ENCODE measurements at places on chromosomes 4 and X.

GRCh38 chr4:25417014-25417413 lies 40.0 kb downstream of the ANAPC4 start:
- DNase-seq: no peak

GRCh38 chr4:152990471-152991131 lies 54.5 kb downstream of the FHDC1 start:
- no peak for DNase-seq

DNA sequence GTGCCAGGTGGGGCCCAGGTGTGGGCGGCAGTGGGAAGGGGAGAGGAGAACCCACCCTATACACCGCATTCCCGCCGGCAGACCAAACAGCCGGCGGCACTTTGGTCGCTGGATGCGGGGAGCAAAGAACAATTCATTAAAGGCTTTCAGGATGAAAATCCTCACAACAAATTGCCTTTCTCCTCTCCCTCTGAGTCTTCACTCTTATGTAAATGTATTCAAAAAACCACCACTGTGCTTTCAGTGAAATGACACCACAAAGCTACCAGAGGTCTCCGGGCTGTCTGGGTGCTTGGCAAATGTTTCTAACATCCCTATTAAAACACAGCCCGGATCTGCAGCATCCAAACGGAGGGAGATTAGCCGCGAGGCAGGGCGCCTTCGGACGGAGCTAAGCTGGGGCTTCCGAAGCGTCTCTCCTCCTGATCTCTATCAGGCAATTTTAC lies 171.8 kb upstream of the TBL1X start:
- peak; percentile 93 for DNase-seq

GRCh38 chr4:71377561-71377960 lies 38.7 kb downstream of the SLC4A4 start:
- DNase-seq: no peak

- DNase-seq: no peak
Measured at GRCh38 chr4:172105918-172106317, 292.7 kb downstream of the GALNTL6 start.

- no peak for DNase-seq
Measured at GRCh38 chr4:105236916-105237311, 90.2 kb downstream of the TET2 start.
